ENCODE measurements at places on chromosomes 5 and 9.
A peak's percentile ranks its signal among the peaks of the same experiment; 100 is the strongest.

GRCh38 chr9:91690540-91691249, 259.3 kb downstream of the ROR2 start:
- no peaks in the 10 kb centered on the region for H3K27me3 ChIP-seq
- no peak overlapping the region for H3K4me3 ChIP-seq
- no peaks in the 10 kb centered on the region for H3K36me3 ChIP-seq
- peak overlapping the region; percentile 50 for H3K27ac ChIP-seq

- H3K4me1 ChIP-seq, result peaks cover 55% of the 10 kb centered on the region
- no peaks in the 10 kb centered on the region for H3K36me3 ChIP-seq
- ATAC-seq, result no peak
- H3K27me3 ChIP-seq, result no peaks in the 10 kb centered on the region
Measured at GRCh38 chr9:33164138-33164809, 2.9 kb downstream of the B4GALT1 start.

DNA sequence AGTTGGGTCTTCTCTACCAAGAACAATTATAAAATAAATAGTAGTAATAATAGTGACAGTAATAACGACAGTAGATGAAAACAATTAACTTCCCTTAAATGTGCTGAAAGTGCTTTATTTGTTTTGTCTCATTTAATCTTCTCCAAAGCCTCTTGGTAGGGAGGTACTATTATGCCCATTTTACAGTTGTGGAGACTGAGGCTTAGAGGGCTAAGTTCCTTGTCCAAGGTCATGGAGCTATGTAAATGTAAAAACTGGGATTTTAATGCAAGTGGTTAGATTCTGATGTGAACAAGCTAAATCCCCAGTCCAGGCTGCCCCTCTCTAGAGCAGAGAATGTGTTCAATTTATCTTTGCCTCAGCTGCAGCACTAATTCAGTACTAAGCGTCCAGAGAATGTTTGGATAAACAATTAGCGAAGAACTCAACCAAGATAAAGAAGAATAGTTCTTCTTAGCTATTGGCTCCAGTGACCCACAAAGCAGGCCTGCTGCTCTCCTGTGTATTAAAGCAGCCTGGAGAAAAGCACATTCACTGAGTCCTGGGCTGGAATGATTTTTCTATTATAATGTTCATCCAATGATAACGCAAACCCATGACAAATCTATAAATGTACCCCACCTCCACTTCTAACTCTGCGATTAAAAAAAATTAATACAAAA, 68.8 kb downstream of the NPR3 start:
- H3K36me3 ChIP-seq, result no peaks in the 10 kb centered on the region
- no peaks in the 10 kb centered on the region for H3K27me3 ChIP-seq
- H3K4me3 ChIP-seq, result no peak overlapping the region

- ATAC-seq, result no peak
- H3K4me3 ChIP-seq, result no peak overlapping the region
- H3K27ac ChIP-seq, result no peak overlapping the region
- H3K27me3 ChIP-seq, result no peaks in the 10 kb centered on the region
- H3K36me3 ChIP-seq, result no peaks in the 10 kb centered on the region
Measured at GRCh38 chr5:132093271-132093670, 19.7 kb downstream of the CSF2 start.

DNA sequence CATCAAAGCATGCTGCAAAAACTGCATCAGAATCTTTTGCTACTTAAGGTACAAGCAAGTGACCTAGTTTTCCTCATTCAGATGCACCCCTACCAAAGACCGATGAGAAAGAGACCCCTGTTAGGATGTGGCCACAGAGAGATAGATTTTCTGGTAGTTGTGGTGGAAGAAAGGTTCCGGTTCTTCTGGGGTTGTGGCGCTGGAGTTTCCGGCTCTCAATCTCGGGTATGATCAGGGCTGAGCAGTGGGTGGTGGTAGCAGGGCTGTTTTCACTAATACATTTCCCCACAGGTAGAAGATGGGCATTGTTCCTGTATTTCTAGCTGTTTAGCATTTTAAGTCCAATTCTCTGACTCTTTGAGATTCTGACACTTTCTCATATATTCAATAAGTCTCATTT, 58.4 kb downstream of the PCSK1 start:
- no peak overlapping the region for H3K4me3 ChIP-seq
- H3K36me3 ChIP-seq, result no peaks in the 10 kb centered on the region

DNA sequence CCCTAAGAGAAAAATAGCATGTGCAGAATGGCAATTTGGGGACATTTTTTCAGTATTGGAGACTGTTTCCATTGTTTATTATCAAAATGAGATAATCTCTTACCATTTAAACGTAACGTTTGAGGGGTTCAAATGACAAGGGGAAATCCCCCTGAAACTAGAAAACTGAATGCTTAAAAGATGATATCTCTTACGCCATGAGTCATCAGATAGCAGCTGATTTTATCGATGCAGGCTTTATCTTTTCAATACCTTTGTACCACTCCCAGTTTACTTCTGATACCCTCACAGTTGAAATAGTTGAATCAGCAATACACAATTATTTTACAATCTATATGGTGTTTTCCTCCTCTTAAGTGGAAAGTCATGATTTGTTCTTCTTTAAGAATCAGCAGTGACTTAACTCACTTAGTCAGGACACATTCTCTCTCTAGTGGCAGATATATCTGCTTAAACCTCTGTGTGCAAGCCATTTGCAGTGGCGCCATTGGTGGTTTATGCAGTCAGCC, 29.2 kb downstream of the OSMR start:
- peaks cover 3% of the 10 kb centered on the region for H3K4me1 ChIP-seq
- no peaks in the 10 kb centered on the region for H3K27me3 ChIP-seq
- no peak overlapping the region for H3K27ac ChIP-seq
- H3K36me3 ChIP-seq, result peaks cover 64% of the 10 kb centered on the region

DNA sequence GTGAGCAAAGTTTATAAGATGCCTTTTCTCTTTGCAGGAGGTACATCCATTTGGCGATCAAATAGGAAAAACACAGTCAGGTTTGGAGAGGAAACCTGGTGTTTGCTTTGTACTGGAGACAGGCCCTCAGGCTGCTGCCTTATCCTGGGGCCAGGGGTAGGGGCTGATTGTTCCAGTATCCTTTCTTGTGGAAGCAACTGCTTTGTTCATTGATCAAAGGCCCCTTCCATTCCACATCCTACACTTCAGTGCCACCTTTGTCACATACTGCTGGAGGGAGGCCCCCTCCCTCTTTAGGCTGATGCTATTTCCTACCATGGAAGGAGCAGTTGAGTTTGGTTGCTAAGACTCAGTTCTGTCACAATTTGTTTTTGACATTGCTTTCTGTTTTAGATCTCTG, 778.1 kb downstream of the TLR4 start:
- H3K36me3 ChIP-seq, result no peaks in the 10 kb centered on the region
- ATAC-seq, result no peak
- H3K4me1 ChIP-seq, result no peaks in the 10 kb centered on the region
- no peak overlapping the region for H3K27ac ChIP-seq

- ATAC-seq, result no peak
- H3K27me3 ChIP-seq, result no peaks in the 10 kb centered on the region
- H3K36me3 ChIP-seq, result no peaks in the 10 kb centered on the region
- H3K4me3 ChIP-seq, result peak overlapping the region; percentile 100
- H3K27ac ChIP-seq, result no peak overlapping the region
Measured at GRCh38 chr9:107285286-107285685, 2.2 kb downstream of the RAD23B start.

DNA sequence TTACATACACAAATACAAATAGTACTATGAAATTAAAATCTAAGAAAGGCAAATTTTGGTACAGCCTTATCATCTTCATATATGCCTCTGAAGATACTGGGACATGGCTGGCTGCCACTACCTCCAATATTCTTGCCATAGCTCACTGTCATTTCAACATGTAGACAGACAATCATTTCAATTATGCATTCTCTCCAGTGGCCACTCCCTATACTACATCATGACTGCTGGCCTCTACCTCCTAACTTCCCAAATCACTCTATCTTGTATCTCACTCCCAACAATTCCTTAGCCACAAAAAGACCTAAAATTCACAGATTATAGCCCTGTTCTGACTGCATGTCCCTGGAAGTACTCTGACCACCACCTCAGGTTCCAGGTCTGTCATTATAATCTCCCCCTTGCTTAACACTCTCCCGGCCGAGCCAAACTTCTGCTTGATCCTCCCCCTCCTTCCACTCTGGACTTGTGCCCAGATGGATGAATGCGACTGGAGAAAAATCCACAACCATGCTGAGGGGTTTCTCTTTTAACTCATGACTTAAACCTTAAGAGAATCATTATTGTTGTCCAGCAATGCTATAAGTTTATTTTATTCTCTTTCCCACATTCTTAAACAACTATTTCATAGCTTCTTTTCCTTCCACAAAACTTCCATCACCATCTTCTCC, 225.3 kb upstream of the TLE4 start:
- no peaks in the 10 kb centered on the region for H3K27me3 ChIP-seq
- no peaks in the 10 kb centered on the region for H3K36me3 ChIP-seq
- ATAC-seq, result no peak
- no peak overlapping the region for H3K4me3 ChIP-seq

- no peak overlapping the region for H3K4me3 ChIP-seq
- no peaks in the 10 kb centered on the region for H3K27me3 ChIP-seq
- no peaks in the 10 kb centered on the region for H3K36me3 ChIP-seq
- peak overlapping the region; percentile 76 for H3K27ac ChIP-seq
Measured at GRCh38 chr9:129987047-129987446, 55.9 kb downstream of the FNBP1 start.

DNA sequence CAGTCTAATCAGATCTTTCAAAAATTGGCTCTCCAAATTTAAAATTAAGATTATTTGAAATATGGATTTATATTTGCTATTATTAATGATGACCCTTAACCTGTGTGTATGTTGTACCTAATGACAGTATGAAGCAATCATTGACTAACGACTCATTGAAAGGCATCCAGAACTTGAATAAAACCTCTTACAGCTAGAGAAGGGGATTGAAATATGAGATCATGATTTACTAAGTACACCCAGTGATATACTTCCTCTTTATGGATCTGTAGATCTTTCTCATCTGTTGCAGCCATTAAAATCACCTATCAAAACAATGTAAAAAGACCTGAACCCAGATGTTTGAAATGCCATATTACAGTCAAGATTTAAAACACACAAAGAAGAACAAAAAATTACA, 126.5 kb downstream of the RPS23 start:
- H3K4me3 ChIP-seq, result no peak overlapping the region
- no peaks in the 10 kb centered on the region for H3K27me3 ChIP-seq
- no peak for ATAC-seq
- H3K27ac ChIP-seq, result no peak overlapping the region
- peaks cover 6% of the 10 kb centered on the region for H3K4me1 ChIP-seq

GRCh38 chr9:23824830-23825591, 1.0 kb downstream of the ELAVL2 start:
- H3K27ac ChIP-seq, result no peak overlapping the region
- H3K4me1 ChIP-seq, result peaks cover 10% of the 10 kb centered on the region
- H3K36me3 ChIP-seq, result no peaks in the 10 kb centered on the region
- peaks cover 100% of the 10 kb centered on the region for H3K27me3 ChIP-seq
- H3K4me3 ChIP-seq, result peak overlapping the region; percentile 33

GRCh38 chr5:57434227-57434640, 48.4 kb downstream of the ACTBL2 start:
- H3K27me3 ChIP-seq, result no peaks in the 10 kb centered on the region
- H3K4me1 ChIP-seq, result no peaks in the 10 kb centered on the region
- H3K4me3 ChIP-seq, result no peak overlapping the region
- H3K36me3 ChIP-seq, result no peaks in the 10 kb centered on the region

DNA sequence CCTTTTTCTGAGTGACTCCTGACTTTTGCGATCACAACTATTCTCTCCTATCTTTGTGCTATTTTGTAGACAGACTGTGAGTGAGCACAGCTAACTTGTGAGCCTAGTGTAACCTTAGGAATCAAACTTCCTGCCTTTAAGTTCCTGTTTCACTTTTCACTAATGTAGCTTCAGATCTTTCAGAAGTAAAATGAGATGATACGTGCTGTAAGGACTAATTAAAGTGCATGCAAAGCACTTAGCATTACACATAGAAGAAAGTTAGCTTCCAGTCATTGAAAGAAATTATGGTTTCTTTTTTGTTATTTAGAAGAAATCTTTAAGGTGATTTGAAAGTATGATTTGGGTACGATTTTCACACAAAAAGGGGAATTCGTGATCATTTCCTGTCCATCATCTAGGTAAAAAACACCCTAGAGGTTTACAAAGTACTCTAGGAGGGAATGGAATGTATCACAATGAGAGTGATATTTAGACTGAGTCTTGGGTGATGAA, 122.7 kb downstream of the ST8SIA4 start:
- ATAC-seq, result peak; percentile 53
- no peak overlapping the region for H3K27ac ChIP-seq
- no peaks in the 10 kb centered on the region for H3K36me3 ChIP-seq
- H3K4me1 ChIP-seq, result no peaks in the 10 kb centered on the region
- no peak overlapping the region for H3K4me3 ChIP-seq
- H3K27me3 ChIP-seq, result no peaks in the 10 kb centered on the region

GRCh38 chr5:172830876-172831662, 3.0 kb upstream of the ERGIC1 start:
- no peaks in the 10 kb centered on the region for H3K36me3 ChIP-seq
- H3K27ac ChIP-seq, result no peak overlapping the region
- no peak for ATAC-seq
- peaks cover 23% of the 10 kb centered on the region for H3K4me1 ChIP-seq

DNA sequence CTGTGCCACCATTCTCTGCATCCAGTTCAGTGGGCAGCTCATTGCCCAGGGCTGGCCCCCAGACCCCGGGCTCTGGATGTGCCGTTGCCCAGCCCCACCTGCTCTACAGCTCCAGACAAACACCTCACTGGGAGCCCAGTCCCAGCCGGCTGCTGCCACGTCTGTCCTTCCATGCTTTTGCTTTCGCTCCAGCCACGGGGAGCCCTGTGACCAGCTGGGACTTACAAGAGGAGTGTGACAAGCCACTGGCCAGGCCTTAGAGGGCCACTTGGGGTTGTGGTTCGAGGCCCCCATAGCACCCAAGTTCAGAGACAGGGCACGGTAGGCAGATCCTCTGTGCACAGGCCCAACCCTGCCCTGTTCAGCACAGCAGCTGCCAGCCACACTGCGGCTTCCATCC, 142.0 kb downstream of the ADAMTS2 start:
- no peak overlapping the region for H3K27ac ChIP-seq
- H3K4me3 ChIP-seq, result no peak overlapping the region
- H3K36me3 ChIP-seq, result no peaks in the 10 kb centered on the region
- H3K4me1 ChIP-seq, result no peaks in the 10 kb centered on the region
- H3K27me3 ChIP-seq, result no peaks in the 10 kb centered on the region

GRCh38 chr5:82225525-82226172, 52.5 kb downstream of the RPS23 start:
- no peaks in the 10 kb centered on the region for H3K36me3 ChIP-seq
- no peak overlapping the region for H3K4me3 ChIP-seq
- no peaks in the 10 kb centered on the region for H3K4me1 ChIP-seq
- H3K27ac ChIP-seq, result no peak overlapping the region

- no peak for ATAC-seq
- no peak overlapping the region for H3K27ac ChIP-seq
- no peaks in the 10 kb centered on the region for H3K36me3 ChIP-seq
- H3K4me1 ChIP-seq, result no peaks in the 10 kb centered on the region
- no peaks in the 10 kb centered on the region for H3K27me3 ChIP-seq
- no peak overlapping the region for H3K4me3 ChIP-seq
Measured at GRCh38 chr5:177612215-177612673, 12.3 kb downstream of the B4GALT7 start.

- ATAC-seq, result no peak
- peaks cover 2% of the 10 kb centered on the region for H3K4me1 ChIP-seq
Measured at GRCh38 chr9:12723409-12724028, 30.3 kb downstream of the TYRP1 start.

- peaks cover 24% of the 10 kb centered on the region for H3K4me1 ChIP-seq
- peaks cover 67% of the 10 kb centered on the region for H3K36me3 ChIP-seq
- no peak overlapping the region for H3K27ac ChIP-seq
- H3K27me3 ChIP-seq, result no peaks in the 10 kb centered on the region
- no peak for ATAC-seq
- no peak overlapping the region for H3K4me3 ChIP-seq
Measured at GRCh38 chr5:176400382-176401156, 12.0 kb downstream of the HIGD2A start.

GRCh38 chr5:150213530-150213929, 23.7 kb downstream of the SLC6A7 start:
- no peaks in the 10 kb centered on the region for H3K36me3 ChIP-seq
- peaks cover 9% of the 10 kb centered on the region for H3K27me3 ChIP-seq
- peaks cover 23% of the 10 kb centered on the region for H3K4me1 ChIP-seq
- no peak for ATAC-seq
